ENCODE measurements at places on chromosomes 3 and 15. TPM values are rescaled to one million over a fixed set of nuclear protein-coding genes. Genes with fewer than 3 reads are reported as not detected.

SMCO1 gene
- 3.7 TPM for total RNA-seq

PRRT3 gene
- 0.52 TPM for total RNA-seq

PPP2R3A gene
- 45.9 TPM for total RNA-seq

ARRDC4 gene
- total RNA-seq = 10.4 TPM

CLDN11 gene
- total RNA-seq = 1.6 TPM

DUOXA2 gene
- total RNA-seq = not detected

ZBTB20 gene
- 23.5 TPM for total RNA-seq
